ENCODE measurements at places on chromosomes 16 and 17.

GRCh38 chr17:45790296-45790922 is 6.3 kb downstream of the CRHR1 start:
- no peak for DNase-seq

- DNase-seq: no peak
Observed at GRCh38 chr16:78980825-78981224, 619.7 kb downstream of the MAF start.

DNA sequence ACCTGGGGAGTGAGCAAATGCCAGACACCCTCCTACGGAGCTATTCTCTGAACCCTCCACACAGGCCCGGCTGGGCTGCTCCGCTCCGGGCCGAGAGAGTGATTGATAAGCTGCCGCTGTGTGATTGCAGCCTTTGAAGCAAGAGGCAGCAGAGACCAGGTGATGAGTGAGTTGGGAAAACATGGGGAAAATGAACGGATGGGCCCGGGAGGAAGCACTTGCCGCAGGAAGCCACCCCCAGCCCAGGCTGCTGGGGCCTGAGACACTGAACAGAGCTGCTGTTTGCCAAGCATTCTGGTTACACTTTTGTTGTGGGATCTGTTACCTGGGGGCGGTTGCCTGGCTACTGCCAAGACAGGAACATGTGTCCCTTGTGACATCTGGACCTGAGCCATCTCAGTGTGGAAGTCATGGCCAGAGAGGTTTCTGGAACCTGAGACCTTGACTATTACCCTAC is 46.4 kb upstream of the KLHDC4 start:
- no peak for DNase-seq

GRCh38 chr16:2056681-2057407 is 9.1 kb downstream of the TSC2 start:
- no peak for DNase-seq

DNA sequence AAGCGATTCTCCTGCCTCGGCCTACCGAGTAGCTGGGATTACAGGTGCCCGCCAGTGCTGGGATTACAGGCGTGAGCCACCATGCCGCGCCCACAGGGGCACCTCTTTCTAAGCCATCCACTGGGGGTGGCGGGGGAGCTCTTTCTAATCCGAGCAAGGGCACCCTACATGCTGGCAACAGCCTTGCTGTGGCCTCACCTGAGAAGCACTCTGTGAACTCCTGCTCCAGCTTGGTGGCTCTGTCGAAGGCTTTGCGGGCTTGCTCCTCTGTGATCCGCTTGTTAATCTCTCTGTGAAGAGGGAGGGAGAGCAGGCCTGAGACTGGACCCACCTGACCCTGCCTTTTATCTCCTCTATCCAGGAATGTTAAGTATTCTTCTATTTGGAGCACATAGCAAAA is 11.9 kb upstream of the ASGR1 start:
- no peak for DNase-seq

- DNase-seq: no peak
Observed at GRCh38 chr17:34665150-34665806, 85.9 kb downstream of the TMEM132E start.

DNA sequence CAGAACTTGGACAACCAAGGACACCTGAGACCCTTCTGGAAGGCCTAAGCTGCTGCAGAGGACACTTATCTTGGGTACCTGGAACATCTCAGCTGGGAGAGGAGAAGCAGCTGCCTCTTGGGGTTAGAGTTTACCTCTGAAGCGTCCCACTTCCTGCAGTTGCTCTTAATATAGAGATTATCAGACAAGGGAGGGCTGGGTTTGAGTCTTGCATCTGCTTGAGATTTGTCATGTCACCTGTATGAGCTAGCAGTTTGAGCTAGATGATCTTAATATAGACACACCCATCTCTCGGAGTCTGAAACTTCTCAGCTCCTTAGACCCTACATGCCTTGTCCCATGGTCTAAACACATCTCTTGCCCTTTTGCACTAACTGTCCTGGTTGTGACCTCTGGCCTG is 93.1 kb upstream of the CCL1 start:
- DNase-seq: no peak

All from K562 (cell line).